ENCODE measurements at places on chromosomes 7 and 10. TPM values are rescaled to one million over a fixed set of nuclear protein-coding genes. Genes with fewer than 3 reads are reported as not detected.

DNA sequence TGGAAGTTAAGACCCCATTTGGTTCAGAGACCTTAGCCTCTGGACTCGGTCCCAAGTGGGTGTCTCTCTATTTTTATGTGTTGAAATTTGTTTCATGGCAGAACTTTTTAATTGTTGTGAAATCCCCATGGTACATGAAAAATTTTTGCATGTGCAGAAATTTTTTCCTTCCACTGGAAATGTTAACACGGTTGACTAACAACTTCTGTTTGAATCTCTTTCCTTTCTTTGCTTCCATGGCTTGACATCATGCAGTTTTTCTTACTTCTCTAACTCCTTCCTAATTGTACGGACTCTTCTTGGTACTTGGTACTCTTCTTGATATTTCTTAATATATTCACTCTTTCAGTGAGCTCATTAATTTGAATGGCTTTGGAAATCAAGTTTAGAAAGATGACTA, 18.3 kb downstream of the MDFIC start:
- DNase-seq: no peak
- H3K4me3 ChIP-seq: no peak overlapping the region
- H3K27me3 ChIP-seq: no peaks in the 10 kb centered on the region
- H3K36me3 ChIP-seq: no peaks in the 10 kb centered on the region
- H3K27ac ChIP-seq: no peak overlapping the region

The SPDYE9 gene
- 0.07 TPM for total RNA-seq

- no peak for DNase-seq
- no peaks in the 10 kb centered on the region for H3K27me3 ChIP-seq
- no peak overlapping the region for H3K4me3 ChIP-seq
Observed at GRCh38 chr7:115060095-115060870, 138.4 kb downstream of the MDFIC start.

GRCh38 chr7:585229-585711, 65.6 kb upstream of the PDGFA start:
- H3K4me3 ChIP-seq: no peak overlapping the region
- no peak for DNase-seq
- H3K4me1 ChIP-seq: peaks cover 5% of the 10 kb centered on the region
- no peak overlapping the region for H3K27ac ChIP-seq
- no peaks in the 10 kb centered on the region for H3K36me3 ChIP-seq

The ANKRD1 gene
- 105 TPM for total RNA-seq

The GJC3 gene
- total RNA-seq: not detected

GRCh38 chr7:80054356-80054755, 80.3 kb upstream of the GNAI1 start:
- H3K4me1 ChIP-seq: no peaks in the 10 kb centered on the region
- DNase-seq: no peak
- no peak overlapping the region for H3K4me3 ChIP-seq
- H3K27ac ChIP-seq: no peak overlapping the region

The TSPAN12 gene
- total RNA-seq: 26.0 TPM

The ZNF503 gene
- 17.6 TPM for total RNA-seq

DNA sequence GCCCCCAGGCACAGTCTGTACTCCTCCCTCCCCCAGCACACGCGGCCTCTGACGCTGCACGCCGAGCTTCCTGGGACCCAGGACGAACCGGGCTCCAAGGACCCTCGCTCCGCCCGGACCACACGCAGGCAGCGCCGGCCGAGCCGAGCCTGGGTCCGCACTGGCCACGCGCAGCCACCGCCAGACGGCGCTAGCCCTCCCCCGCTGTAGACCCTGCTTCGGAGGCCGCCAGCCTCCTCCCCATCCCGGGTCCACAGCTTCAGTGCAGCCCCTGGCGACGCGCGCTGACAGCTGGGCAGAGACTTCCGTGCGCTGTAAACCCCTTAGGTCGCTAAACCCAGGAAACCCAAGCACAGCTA, 936 bp upstream of the TCERG1L start:
- peaks cover 9% of the 10 kb centered on the region for H3K4me1 ChIP-seq
- H3K36me3 ChIP-seq: no peaks in the 10 kb centered on the region
- peaks cover 63% of the 10 kb centered on the region for H3K27me3 ChIP-seq
- H3K4me3 ChIP-seq: peak overlapping the region; percentile 33
- DNase-seq: peak; percentile 75

The MAP3K8 gene
- total RNA-seq: 15.5 TPM

GRCh38 chr10:77463499-77463898, 174.1 kb downstream of the KCNMA1 start:
- no peak overlapping the region for H3K27ac ChIP-seq
- no peaks in the 10 kb centered on the region for H3K4me1 ChIP-seq
- H3K36me3 ChIP-seq: no peaks in the 10 kb centered on the region
- no peak for DNase-seq
- H3K4me3 ChIP-seq: no peak overlapping the region
- H3K27me3 ChIP-seq: no peaks in the 10 kb centered on the region

DNA sequence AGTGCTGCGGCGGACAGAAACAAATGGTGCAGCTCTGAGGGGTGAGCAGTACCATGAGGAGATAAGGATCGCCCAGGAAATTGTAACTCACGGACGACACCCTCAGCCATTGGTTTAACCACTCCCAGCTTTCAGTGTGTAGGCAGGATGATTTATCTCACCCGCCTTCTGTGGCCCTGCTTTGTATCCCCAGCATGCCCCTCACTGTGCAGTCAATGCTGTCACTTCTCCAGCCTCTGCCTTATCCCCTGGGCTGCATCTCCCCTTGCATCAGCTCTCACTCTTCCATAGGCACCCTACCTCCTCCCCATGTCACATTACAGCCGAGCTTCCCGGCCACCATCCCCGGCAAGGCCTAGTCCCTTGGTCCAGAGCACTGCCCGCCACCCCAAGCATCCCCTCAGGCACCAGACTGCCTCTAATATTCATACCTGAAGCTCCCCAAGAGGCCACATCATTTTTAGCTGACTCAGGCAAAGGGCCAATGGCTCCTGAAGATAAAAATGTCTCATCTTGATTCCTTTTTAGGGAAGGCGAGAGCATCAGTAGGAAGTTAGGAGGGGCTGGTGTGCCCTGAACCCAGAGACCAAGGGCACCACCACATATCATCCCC, 77.1 kb downstream of the CARD11 start:
- no peak overlapping the region for H3K27ac ChIP-seq
- no peaks in the 10 kb centered on the region for H3K36me3 ChIP-seq
- H3K27me3 ChIP-seq: no peaks in the 10 kb centered on the region
- no peak for DNase-seq

GRCh38 chr7:105512415-105512814, 9.7 kb downstream of the PUS7 start:
- H3K27ac ChIP-seq: no peak overlapping the region
- H3K27me3 ChIP-seq: no peaks in the 10 kb centered on the region
- H3K36me3 ChIP-seq: no peaks in the 10 kb centered on the region
- H3K4me3 ChIP-seq: no peak overlapping the region
- no peak for DNase-seq

GRCh38 chr10:37478381-37478780, 353.0 kb downstream of the ANKRD30A start:
- DNase-seq: no peak
- H3K4me1 ChIP-seq: no peaks in the 10 kb centered on the region
- H3K27ac ChIP-seq: no peak overlapping the region

- H3K4me3 ChIP-seq: no peak overlapping the region
- H3K27ac ChIP-seq: no peak overlapping the region
- no peaks in the 10 kb centered on the region for H3K36me3 ChIP-seq
Observed at GRCh38 chr7:88344956-88345832, 38.5 kb upstream of the STEAP4 start.

DNA sequence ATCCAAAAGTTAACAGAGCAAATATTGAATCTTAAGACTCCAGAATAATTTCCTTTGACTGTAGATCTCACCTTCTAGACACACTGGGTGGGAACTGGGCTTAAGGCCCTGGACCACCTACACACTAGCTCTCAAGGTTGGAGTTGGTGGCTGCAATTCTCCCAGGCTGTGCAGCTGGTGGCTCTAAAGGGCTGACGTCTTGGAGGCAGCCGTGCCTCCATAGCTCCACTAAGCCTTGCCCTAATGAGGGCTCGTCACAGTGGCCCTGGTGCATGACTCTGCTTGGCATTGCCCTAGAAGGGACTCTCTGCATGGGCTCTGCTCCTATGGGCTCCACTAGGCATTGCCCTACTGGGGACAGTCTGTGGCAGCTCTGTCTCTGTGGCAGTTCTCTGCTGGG, 1005.2 kb downstream of the CCSER2 start:
- H3K27ac ChIP-seq: no peak overlapping the region
- no peaks in the 10 kb centered on the region for H3K4me1 ChIP-seq
- DNase-seq: no peak
- no peak overlapping the region for H3K4me3 ChIP-seq

- peaks cover 7% of the 10 kb centered on the region for H3K36me3 ChIP-seq
- H3K4me3 ChIP-seq: no peak overlapping the region
- no peaks in the 10 kb centered on the region for H3K4me1 ChIP-seq
- H3K27ac ChIP-seq: no peak overlapping the region
- no peak for DNase-seq
- H3K27me3 ChIP-seq: no peaks in the 10 kb centered on the region
Observed at GRCh38 chr10:133401981-133402725, 8.2 kb downstream of the MTG1 start.

The ADCY1 gene
- total RNA-seq: 2.9 TPM

- no peak overlapping the region for H3K4me3 ChIP-seq
- peak; percentile 60 for DNase-seq
- H3K27ac ChIP-seq: no peak overlapping the region
- H3K27me3 ChIP-seq: no peaks in the 10 kb centered on the region
Observed at GRCh38 chr7:135414850-135415439, 95.0 kb downstream of the CNOT4 start.

DNA sequence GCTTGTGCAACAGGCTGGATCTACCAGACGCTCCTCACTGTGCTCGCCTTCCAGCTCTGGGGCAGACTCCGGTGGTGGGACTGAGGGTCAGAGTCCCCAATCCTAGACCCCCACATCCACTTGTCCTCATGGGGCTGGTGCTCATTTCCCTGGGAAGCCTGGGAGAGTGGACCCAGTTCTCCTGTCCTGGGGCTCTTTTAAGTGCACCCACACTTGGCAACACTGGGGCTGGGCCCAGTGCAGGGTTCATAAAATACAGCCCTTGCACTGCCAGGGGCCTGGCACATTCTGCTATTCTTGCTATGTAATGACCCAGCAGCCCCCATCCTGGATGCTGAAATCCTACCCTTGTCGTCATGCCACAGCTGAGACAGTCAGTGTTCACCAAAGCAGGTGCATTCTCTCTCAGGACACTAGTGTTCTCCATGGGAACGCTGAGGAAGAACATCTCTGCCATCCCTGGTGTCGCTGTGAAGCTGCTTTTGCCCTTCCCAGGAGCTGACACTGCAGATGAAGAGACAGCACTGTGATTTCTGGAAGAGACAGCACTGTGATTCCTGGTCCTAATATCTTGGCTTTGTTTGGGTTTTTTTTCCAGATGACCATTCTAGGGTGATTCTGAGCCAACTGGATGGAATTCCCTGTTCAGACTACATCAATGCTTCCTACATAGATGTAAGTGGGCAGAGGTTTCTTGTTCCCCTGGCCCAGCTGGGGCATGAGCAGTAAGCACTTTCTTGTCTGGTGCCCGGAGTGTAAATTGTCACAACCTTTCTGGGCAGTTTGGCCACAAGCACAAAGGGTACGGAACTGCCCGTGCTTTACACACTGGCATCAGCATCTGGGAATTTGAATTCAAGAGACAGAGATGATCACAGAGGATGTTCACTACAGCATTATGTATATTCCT, 65.6 kb downstream of the MKI67 start:
- DNase-seq: no peak
- no peaks in the 10 kb centered on the region for H3K27me3 ChIP-seq
- no peaks in the 10 kb centered on the region for H3K36me3 ChIP-seq
- H3K4me1 ChIP-seq: no peaks in the 10 kb centered on the region
- no peak overlapping the region for H3K27ac ChIP-seq
- H3K4me3 ChIP-seq: no peak overlapping the region

GRCh38 chr10:112509558-112510291, 62.7 kb downstream of the VTI1A start:
- no peaks in the 10 kb centered on the region for H3K27me3 ChIP-seq
- H3K27ac ChIP-seq: no peak overlapping the region
- H3K36me3 ChIP-seq: no peaks in the 10 kb centered on the region
- H3K4me3 ChIP-seq: no peak overlapping the region

The FAM131B gene
- 2.5 TPM for total RNA-seq

Measured in hepatocyte (in vitro differentiated cells).